ENCODE measurements at places on chromosomes 1 and 21. TPM values are rescaled to one million over a fixed set of nuclear protein-coding genes. Genes with fewer than 3 reads are reported as not detected.

DNA sequence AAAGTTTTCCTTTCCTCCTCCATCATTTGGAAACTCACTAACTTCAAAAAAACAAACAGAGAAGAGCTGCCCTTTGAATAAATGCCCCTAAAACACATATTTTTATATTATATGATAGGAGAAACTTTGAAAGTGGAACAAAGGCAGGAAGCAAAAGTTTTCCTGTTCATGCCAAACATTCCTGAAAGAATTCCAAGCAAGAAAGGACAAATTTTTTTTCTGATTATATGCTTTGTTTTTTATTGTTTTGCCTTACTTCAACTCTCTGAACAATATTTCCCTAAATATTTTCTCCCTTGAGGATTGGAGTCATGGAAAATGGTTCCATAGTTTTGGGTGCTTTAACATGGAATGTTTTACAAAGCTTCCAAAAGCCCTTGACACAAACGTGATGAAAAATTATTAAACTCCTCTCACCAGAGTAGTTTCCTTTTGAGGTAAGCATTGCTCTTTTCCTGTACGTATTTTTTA lies 638.5 kb upstream of the CAMK1G start:
- DNase-seq = no peak

- no peak for DNase-seq
Measured at GRCh38 chr1:172252958-172253357, 167.5 kb upstream of the C1orf105 start.

SPRR2G gene
- polyA plus RNA-seq = not detected

GRCh38 chr1:234875328-234875952 lies 253.2 kb downstream of the TOMM20 start:
- DNase-seq = no peak

DNA sequence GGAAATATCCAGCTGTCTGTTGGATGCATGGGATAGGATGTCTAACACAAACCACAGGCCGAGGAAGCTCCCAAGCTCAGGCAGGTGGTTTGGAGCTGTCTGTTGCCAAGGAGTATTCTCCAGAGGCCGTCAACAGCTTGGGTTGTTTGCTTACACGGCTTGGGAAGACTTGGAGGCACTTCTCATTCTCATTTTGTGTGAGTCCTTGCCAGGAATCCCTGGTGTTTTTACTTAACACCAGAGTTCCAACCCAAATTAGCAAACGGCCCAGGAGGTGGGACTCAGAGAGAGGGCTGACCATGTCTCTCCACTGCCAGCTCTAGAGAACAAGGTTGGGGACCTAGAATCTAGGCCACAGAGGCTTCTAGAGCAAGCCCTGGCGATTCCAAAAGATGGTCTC lies 72.7 kb upstream of the FAM20B start:
- DNase-seq = no peak

DNA sequence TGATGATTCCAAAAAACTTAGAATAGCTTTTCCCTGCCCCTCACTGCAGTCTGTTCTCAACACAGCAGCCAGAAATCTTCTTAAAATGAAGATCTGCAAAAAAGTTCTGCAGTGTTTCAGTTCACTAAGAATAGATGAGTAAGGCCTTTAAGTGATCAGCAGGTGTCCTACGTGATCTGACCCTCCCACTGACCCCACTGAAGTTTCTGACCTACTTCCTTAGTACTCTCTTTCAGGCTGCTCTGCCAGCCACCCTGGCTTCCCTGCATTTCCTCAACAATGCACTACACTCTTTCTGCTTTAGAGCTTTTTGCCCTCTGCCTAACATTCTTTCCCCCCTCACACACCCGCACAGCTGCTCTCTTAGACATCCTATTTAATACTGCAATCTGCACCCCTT lies 182.5 kb downstream of the AKT3 start:
- no peak for DNase-seq

LCE3D gene
- not detected for polyA plus RNA-seq

DNA sequence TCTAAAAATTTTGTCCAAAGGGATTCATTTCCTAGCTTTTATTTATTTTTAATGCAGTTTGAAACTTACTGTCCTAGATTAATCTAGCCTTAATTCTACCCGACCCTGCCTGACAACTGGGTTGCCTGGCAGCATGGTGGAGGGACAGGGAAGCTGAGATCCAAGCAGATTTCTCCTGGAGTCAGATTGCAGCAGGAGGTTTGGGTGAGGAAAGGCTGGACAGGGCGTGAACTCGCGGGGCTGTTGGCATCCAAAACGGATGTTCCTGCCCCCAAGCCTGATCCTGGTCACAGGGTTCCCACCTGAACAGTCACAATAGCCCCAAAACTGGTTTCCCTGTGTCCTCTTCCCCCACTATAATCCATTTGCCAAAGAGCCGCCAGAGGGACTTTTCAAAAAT lies 23.2 kb downstream of the TCEA3 start:
- no peak for DNase-seq

KCNA2 gene
- not detected for polyA plus RNA-seq

GRCh38 chr1:203702130-203702577 lies 62.8 kb upstream of the LAX1 start:
- DNase-seq = peak; percentile 11

NES gene
- 15.7 TPM for polyA plus RNA-seq

ATP5PF gene
- polyA plus RNA-seq = 222 TPM

ADGRL4 gene
- polyA plus RNA-seq = 11.9 TPM

- DNase-seq = no peak
Measured at GRCh38 chr1:151990058-151990855, 3.4 kb downstream of the S100A10 start.

E2F2 gene
- 0.06 TPM for polyA plus RNA-seq

GRCh38 chr1:241677201-241677600 lies 25.1 kb downstream of the WDR64 start:
- DNase-seq = no peak

DNA sequence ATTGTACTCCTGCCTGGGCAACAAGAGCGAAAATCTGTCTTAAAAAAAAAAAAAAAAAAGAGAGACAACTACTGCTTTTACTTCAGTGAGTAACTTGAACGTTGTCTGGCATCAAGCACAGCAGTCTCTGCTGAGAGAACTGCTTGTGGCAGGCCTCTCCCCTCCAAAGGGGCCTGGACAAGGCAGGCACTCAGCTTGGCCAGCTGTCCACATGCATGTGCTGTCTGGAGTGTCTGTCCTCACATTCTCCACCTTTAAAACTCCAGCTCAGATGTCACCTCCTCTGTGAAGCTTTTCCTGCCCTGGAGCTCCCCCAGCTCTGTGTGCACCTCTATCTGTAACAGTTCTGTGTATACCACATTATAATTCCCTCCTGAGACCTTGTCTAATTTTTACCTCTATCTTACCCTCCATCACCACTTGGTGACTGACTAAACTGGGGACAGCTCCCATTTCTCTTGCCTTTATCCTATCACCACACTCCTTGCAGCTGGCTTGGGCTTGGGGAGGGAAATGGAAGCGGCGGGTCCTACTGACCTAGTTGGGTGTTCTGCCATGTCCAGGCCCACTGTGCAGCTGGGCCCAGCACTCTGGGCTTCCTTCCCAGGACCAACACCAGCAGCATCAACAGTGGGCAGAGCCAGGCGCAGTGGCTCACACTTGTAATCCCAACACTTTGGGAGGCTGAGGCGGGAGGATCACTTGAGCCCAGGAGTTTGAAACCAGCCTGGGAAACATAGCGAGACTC lies 71.4 kb upstream of the ARTN start:
- DNase-seq = no peak

DNA sequence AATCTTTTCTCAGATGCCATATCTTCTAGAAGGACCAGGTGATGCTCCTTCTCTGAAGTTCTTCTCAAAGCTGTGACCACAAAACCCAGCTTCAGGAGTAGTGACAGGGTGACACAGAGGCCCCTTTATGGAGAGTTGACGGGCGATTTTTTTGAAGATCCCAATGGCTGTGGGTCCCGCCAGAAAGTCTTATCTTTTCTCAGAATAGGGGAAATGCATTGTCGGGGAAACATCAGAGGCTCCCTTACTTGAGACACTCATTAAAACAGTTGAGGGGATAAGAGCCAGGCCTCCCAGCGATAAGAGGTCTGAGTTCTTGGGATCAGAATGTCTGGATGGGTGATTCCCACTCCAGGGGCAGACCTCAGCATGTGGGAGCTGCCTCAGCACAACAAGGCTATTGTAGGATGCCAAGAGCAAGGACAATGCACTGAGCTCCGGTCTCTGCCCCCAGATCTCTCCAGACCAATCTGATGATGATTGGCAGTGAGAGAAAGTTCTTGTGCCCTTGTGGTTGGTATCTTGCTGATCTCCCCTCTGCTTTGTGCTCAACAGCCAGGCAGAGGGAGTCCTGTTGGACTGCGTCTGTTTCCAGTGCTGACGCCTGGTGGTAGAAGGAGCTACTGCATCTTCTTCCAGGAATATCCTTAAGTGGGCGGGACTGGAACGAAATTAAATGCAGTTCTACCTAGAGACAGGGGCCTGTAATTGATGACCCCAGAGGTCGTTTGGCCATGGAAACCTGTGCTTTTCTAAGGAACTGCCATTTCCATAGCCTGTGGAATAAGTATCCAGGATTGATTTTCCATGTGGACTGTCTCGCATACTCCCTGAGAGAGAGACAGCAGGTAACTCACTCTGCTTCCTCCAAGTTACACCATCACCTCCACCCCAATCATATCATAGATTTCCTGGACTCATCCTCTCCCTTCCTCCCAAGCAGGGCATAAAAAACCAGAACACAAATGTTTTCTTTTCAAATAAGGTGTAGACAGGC lies 6.8 kb upstream of the ACKR1 start:
- DNase-seq = peak; percentile 26

DNA sequence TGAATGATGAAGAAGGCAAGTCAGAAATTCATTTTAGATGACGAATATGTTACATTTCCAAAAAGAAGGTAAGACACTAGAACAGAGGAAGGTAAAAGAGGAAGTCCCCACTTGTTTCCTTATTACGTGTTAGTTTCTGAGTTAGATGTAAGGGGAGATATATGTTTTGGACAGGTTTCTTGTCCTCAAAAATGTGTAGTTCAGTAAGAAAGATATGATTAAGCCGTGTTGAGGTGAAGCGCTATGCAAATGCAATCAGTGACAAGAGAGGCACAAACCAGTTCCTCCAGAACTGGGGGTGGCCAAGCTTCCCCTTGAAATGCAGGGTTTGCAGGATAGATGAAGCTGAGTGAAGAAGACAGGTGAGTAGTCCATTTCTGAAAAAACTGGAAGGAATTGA lies 293.3 kb upstream of the RUNX1 start:
- no peak for DNase-seq

- no peak for DNase-seq
Measured at GRCh38 chr1:222654849-222655248, 37.0 kb downstream of the MIA3 start.

DNA sequence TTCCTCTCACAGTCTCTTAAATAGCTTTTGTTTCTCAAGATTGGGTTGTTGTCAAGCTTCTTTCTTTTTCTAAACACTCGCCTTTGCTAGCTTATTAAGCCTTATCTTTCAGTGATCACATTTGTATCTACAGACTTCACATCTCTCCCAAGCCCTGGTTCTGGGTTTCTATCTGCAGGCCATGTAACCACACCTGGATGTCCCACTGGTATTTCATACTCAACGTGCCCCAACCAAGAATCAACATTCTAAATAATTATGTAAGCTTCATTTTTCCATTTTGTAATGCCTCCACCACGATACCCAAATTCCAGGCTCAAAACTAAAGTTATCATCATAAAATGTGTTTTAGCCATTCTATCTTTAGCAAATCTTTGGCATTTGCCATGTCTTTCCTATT lies 372.2 kb downstream of the USH2A start:
- no peak for DNase-seq

GRCh38 chr1:1303736-1304135 lies 4.0 kb downstream of the ACAP3 start:
- DNase-seq = no peak

DNA sequence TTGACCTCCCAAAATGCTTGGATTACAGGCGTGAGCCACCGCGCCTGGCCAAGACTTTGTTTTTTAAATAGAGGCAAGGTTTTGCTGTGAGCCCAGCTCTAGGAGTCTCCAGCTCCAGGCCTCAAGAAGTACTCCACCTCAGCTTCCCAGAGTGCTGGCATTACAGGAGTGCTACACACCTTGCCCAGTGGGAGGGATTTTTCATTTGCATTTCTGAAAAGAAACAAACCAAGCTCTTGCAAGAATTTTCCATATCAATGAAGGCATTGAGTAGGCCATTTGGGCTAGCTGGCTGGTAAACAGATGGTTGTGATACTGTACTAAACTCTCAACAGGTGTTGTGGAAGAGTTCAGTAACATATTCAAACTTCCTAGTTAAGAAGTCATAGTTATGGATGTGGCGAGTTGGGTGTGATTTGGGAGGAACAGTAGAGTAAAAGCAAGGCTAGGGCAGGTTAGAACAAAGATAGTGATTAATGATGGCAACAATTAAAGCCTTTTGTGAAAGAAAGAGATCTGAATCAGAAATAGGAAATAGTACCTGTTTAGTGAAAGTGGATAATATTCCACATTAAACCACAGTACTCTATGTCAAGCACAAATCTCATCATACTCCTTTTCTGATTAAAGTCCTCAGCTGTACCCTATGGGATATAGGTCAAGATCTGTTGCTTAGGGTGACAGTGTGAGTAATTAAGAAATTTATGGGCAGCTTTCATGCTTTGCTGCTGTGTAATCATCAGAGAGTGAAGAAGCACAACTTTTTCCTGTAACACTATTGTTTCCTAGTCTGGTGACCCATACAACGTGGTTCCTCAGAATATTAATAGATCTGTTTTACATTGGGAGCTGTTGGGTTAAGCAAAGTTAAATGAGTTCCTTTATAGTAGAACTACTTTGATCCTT lies 10.7 kb downstream of the AKIRIN1 start:
- no peak for DNase-seq

GRCh38 chr1:183841950-183842794 lies 37.3 kb downstream of the RGL1 start:
- DNase-seq = peak; percentile 88

THEM5 gene
- not detected for polyA plus RNA-seq

KIF17 gene
- polyA plus RNA-seq = 2.7 TPM

- no peak for DNase-seq
Measured at GRCh38 chr1:182299728-182300616, 91.6 kb downstream of the GLUL start.

KCNE2 gene
- not detected for polyA plus RNA-seq

DNA sequence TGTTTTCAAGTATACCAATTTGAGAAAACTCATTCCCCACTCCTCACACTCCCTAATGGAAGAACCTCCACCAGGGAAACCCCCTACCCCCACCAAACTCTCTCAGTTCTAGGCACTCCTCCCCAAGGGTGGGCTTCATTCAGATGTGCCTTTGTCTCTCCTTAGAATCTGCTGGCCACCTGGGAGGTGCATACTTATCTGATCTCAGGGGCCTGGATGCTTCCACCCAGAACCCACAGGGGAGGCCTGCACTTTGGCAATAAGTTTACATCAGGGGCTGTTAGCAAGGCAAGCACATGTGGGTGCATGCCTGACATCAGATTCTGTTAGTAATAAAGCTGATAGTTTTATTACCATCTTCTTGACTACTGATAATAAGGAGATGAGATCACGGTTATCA lies 32.5 kb upstream of the SLAMF9 start:
- DNase-seq = no peak

GRCh38 chr21:22758478-22758877 lies 1760.3 kb downstream of the NCAM2 start:
- no peak for DNase-seq
